Ovary (tissue), 10 donors: ENCODE measurements at places on chromosomes 1 and 21. TPM values are rescaled to one million over a fixed set of nuclear protein-coding genes. Genes with fewer than 3 reads are reported as not detected.

Gene GJA9
- total RNA-seq, result not detected

Gene CELA3A
- total RNA-seq, result not detected

Gene LRRC38
- not detected for total RNA-seq

Gene PNRC2
- total RNA-seq, result 92.3 TPM

Gene LINGO4
- not detected for total RNA-seq

Gene FCRL1
- total RNA-seq, result not detected

Gene PAQR6
- total RNA-seq, result 0.72 TPM

GRCh38 chr1:116515702-116516101, 55.1 kb downstream of the CD58 start:
- H3K36me3 ChIP-seq, result no peaks in the 10 kb centered on the region
- H3K27me3 ChIP-seq, result no peaks in the 10 kb centered on the region
- no peaks in the 10 kb centered on the region for H3K4me1 ChIP-seq
- no peak overlapping the region for H3K4me3 ChIP-seq

GRCh38 chr1:168803806-168804510, 75.0 kb upstream of the DPT start:
- no peak for DNase-seq
- H3K27ac ChIP-seq, result no peak overlapping the region
- H3K36me3 ChIP-seq, result no peaks in the 10 kb centered on the region
- H3K4me1 ChIP-seq, result no peaks in the 10 kb centered on the region

GRCh38 chr1:180908074-180908765, 4.5 kb upstream of the KIAA1614 start:
- H3K4me3 ChIP-seq, result no peak overlapping the region
- H3K4me1 ChIP-seq, result no peaks in the 10 kb centered on the region
- H3K27ac ChIP-seq, result no peak overlapping the region

GRCh38 chr1:90391126-90391525, 326.0 kb downstream of the BARHL2 start:
- H3K27me3 ChIP-seq, result no peaks in the 10 kb centered on the region
- H3K27ac ChIP-seq, result no peak overlapping the region
- H3K4me1 ChIP-seq, result no peaks in the 10 kb centered on the region

- no peaks in the 10 kb centered on the region for H3K27me3 ChIP-seq
- H3K27ac ChIP-seq, result no peak overlapping the region
- DNase-seq, result no peak
- no peaks in the 10 kb centered on the region for H3K4me1 ChIP-seq
Measured at GRCh38 chr1:62306065-62306464, 13.2 kb downstream of the KANK4 start.

- H3K36me3 ChIP-seq, result no peaks in the 10 kb centered on the region
- H3K4me1 ChIP-seq, result no peaks in the 10 kb centered on the region
- H3K27ac ChIP-seq, result no peak overlapping the region
- no peak for DNase-seq
- H3K4me3 ChIP-seq, result no peak overlapping the region
- H3K27me3 ChIP-seq, result no peaks in the 10 kb centered on the region
Measured at GRCh38 chr1:192067360-192067759, 90.9 kb upstream of the RGS18 start.

DNA sequence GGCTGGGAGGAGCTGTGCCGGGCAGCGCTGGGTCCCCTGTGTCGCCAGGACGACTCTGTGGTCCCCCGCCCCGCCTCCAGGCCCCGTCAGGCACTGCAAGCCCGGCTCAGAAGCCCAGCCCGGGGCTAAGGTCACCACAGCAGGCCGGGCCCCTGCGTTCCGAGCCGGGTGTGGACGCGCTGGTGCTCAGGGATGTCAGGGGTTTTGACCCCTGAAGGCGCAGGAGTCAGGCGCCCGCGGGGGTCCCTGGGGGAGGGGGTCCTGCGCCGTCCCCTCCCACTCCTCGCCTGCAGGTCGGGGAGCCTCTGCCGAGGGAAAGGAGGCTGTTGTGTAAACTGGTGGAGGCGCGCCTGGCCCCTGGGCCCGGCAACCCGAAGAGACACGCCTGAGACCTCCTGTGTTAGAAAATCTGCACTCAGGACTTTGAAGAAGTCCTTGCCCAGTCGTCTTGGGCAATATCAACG, 23.7 kb upstream of the TMEM54 start:
- DNase-seq, result no peak
- no peak overlapping the region for H3K4me3 ChIP-seq
- H3K36me3 ChIP-seq, result no peaks in the 10 kb centered on the region
- H3K4me1 ChIP-seq, result peaks cover 2% of the 10 kb centered on the region

DNA sequence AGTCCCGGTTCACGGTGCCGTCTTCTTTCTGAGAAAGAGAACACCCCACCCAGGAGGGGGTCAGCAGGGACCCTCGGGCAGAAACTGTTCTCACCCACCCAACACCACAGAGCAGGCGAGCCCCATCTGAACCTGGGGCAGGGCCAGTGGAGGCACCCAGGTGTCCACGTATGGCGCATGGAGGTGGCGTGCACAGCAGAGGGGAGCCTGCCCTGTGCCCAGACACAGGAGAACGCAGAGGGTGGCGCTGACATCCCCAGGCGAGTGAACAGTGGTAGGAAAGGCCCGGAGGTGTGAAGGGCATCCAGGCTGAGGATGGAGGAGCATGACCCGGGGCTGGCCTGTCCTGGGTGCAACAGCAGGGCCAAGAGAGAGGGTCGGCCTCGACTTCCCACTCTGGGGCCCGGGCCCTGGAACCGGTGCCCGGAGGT, 91.1 kb downstream of the STUM start:
- DNase-seq, result no peak
- no peaks in the 10 kb centered on the region for H3K27me3 ChIP-seq
- no peak overlapping the region for H3K27ac ChIP-seq
- H3K36me3 ChIP-seq, result no peaks in the 10 kb centered on the region

DNA sequence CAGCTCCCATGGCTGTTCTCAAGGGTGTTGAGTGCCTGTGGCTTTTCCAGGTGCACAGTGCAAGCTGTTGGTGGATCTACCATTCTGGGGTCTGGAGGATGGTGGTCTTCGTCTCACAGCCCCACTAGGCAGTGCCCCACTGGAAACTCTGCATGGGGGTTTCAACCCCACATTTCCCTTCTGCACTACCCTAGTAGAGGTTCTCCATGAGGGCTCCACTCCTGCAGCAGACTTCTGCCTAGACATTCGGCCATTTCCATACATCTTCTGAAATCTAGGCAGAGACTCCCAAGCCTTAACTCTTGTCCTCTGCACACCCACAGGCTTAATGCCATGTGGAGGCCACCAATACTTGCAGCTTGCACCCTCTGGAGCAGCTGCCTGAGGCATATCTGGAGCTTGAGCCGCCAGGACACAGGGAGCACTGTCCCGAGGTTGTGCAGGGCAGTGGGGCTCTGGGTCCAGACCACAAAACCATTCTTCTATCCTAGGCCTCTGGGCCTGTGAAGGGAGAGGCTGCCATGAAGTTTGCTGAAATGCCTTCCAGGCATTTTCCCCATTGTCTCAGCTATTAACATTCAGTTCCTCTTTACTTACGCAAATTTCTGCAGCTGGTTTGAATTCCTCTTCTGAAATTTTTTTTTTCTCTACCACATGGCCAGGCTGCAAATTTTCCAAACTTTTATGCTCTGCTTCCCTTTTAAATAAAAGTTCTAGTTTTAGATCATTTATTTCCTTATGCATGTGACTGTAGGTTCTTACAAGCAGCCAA, 8.8 kb upstream of the CAPN8 start:
- H3K4me3 ChIP-seq, result no peak overlapping the region
- DNase-seq, result no peak
- no peaks in the 10 kb centered on the region for H3K27me3 ChIP-seq
- H3K27ac ChIP-seq, result no peak overlapping the region
- H3K4me1 ChIP-seq, result no peaks in the 10 kb centered on the region

- H3K4me3 ChIP-seq, result no peak overlapping the region
- no peaks in the 10 kb centered on the region for H3K27me3 ChIP-seq
- no peaks in the 10 kb centered on the region for H3K36me3 ChIP-seq
- no peak for DNase-seq
- no peak overlapping the region for H3K27ac ChIP-seq
Measured at GRCh38 chr1:64878090-64878489, 88.3 kb downstream of the JAK1 start.

GRCh38 chr1:40897513-40897912, 35.4 kb upstream of the CITED4 start:
- no peak for DNase-seq
- no peak overlapping the region for H3K4me3 ChIP-seq
- no peaks in the 10 kb centered on the region for H3K4me1 ChIP-seq
- no peaks in the 10 kb centered on the region for H3K36me3 ChIP-seq
- no peaks in the 10 kb centered on the region for H3K27me3 ChIP-seq

DNA sequence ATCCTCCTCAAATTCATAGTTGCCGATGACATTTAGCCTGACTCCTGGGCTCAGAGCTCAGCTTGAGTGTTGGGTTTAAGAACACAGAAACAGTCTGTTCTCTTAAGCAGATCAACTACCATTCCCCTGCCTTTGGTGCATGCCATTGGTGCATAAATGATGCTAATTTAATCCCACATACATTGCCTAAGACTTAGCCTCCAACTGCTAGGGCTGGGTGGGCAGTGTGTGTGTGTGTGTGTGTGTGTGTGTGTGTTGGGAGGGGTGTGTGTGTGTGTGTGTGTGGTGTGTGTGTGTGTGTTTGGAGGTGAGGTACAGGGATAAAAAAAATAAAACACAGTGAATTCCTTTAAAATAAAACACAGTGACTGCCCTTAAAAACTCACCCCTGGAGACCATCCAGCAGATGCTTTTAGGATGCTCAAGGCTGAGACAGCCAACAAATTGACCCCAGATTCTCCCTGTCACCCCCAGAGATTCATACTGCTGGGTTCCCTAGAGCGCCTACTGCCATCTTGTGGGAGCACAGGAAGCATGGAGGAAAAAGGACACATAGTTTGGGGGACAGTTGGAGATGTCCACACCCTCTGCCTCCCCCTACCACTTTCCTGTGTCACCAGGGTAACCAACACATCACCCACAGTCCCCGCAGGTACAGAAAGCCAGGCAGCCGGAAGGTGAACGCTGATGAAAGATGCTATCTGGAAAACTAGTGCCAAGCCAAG, 30.6 kb downstream of the KLHDC7A start:
- H3K4me3 ChIP-seq, result no peak overlapping the region
- H3K36me3 ChIP-seq, result no peaks in the 10 kb centered on the region
- H3K4me1 ChIP-seq, result no peaks in the 10 kb centered on the region
- H3K27ac ChIP-seq, result no peak overlapping the region
- H3K27me3 ChIP-seq, result no peaks in the 10 kb centered on the region

DNA sequence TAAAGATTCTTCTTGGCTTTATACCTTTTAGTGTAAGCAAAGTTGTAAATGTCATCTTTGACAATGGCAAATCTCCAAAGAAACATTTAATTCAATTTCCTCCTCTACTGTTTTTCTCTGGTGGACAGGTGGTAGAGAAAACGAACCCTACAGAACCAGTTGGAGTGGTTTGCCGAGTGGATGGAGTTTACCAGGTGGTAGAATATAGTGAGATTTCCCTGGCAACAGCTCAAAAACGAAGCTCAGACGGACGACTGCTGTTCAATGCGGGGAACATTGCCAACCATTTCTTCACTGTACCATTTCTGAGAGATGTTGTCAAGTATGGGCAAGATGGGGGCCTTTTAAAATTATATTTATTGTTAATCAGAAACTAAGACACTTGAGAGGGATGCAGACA, 25.8 kb downstream of the UAP1 start:
- H3K4me1 ChIP-seq, result no peaks in the 10 kb centered on the region
- no peak overlapping the region for H3K4me3 ChIP-seq
- no peaks in the 10 kb centered on the region for H3K27me3 ChIP-seq
- H3K36me3 ChIP-seq, result no peaks in the 10 kb centered on the region
- no peak for DNase-seq
- H3K27ac ChIP-seq, result no peak overlapping the region

GRCh38 chr1:244461245-244462071, at the start of gene CATSPERE:
CATSPERE (plus strand) TSS chr1:244461273; CDS start chr1:244461430, 157 bp downstream.
- no peaks in the 10 kb centered on the region for H3K36me3 ChIP-seq
- no peaks in the 10 kb centered on the region for H3K27me3 ChIP-seq
- H3K4me1 ChIP-seq, result peaks cover 2% of the 10 kb centered on the region
- DNase-seq, result peak; percentile 90

GRCh38 chr1:233487408-233487807, 126.5 kb upstream of the KCNK1 start:
- H3K4me3 ChIP-seq, result no peak overlapping the region
- no peaks in the 10 kb centered on the region for H3K4me1 ChIP-seq
- H3K36me3 ChIP-seq, result no peaks in the 10 kb centered on the region
- no peak for DNase-seq
- H3K27ac ChIP-seq, result no peak overlapping the region
- H3K27me3 ChIP-seq, result no peaks in the 10 kb centered on the region

DNA sequence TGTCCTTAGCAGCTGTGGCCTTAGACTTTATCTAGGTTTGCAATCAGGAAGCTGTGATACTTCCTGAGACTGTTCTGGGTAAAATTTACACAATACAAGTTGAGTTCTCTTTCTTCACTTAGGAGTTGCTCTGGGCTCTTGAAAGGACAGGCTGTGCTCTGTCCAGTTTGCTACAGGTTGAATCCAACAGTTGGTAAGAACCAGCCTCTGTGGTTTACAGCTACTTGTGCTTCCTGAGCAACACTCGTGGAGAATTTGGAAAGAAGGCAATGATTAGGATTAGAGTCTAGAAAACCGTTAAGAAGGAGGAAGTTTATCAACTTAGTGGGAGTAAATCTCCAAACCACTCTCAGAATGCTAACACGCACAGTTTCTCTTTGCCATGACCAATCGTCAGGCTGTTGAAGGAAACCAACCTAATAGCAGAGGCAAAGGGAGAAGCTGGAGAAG, 26.8 kb downstream of the GFI1 start:
- no peak overlapping the region for H3K4me3 ChIP-seq
- no peak for DNase-seq
- no peaks in the 10 kb centered on the region for H3K4me1 ChIP-seq
- no peak overlapping the region for H3K27ac ChIP-seq
- no peaks in the 10 kb centered on the region for H3K27me3 ChIP-seq
- no peaks in the 10 kb centered on the region for H3K36me3 ChIP-seq

- no peaks in the 10 kb centered on the region for H3K27me3 ChIP-seq
- peaks cover 20% of the 10 kb centered on the region for H3K4me1 ChIP-seq
- no peak overlapping the region for H3K4me3 ChIP-seq
Measured at GRCh38 chr1:32759521-32759981, 57.0 kb upstream of the SYNC start.

- DNase-seq, result peak; percentile 78
- H3K4me3 ChIP-seq, result peak overlapping the region; percentile 25
- peaks cover 38% of the 10 kb centered on the region for H3K4me1 ChIP-seq
- no peak overlapping the region for H3K27ac ChIP-seq
Measured at GRCh38 chr1:151371370-151372057, 991 bp downstream of the SELENBP1 start.

DNA sequence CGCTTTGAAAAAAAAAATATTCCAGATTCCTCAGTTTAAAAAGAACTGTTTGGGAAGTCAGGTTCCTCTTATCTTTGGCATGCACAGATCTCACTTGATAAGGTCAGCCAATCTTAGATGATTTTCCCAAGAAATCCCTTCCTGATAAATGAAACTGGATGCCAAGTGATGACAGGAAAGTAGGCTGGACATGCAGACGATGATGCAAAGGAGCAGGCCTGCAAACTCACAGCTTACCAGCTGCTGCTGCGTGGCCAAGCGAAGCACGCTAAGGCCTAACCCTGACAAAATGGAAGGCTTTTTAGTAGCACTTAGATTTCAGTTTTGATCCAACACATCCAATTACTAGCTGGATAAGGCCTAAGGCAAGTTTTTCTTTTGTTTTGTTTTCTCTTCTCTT, 10.1 kb downstream of the TADA1 start:
- H3K27ac ChIP-seq, result no peak overlapping the region
- H3K4me3 ChIP-seq, result no peak overlapping the region
- no peaks in the 10 kb centered on the region for H3K27me3 ChIP-seq
- no peaks in the 10 kb centered on the region for H3K4me1 ChIP-seq
- no peak for DNase-seq
